ENCODE measurements at places on chromosomes 16 and 17.

DNA sequence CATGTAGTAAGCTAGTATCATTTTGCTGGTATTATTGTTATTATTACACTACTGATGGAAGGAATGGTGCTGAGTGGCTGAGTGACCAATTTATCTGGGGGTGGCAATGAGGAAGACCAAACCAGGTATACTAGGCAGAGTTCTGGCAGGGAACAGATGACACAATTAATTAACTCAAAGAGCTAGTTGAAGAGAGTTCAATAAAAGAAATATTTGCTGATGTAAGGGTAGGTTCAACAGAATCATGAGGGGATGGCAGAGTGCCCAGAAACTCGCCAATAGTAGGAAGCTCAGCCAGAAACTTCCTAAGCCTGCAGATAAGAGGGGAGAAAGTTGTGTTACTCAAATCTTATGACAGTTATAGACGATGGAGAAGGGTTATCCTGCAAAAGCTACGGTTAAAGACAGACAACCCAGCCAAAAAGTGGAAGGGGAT lies 352.5 kb downstream of the KCNJ2 start:
- DNase-seq = no peak

DNA sequence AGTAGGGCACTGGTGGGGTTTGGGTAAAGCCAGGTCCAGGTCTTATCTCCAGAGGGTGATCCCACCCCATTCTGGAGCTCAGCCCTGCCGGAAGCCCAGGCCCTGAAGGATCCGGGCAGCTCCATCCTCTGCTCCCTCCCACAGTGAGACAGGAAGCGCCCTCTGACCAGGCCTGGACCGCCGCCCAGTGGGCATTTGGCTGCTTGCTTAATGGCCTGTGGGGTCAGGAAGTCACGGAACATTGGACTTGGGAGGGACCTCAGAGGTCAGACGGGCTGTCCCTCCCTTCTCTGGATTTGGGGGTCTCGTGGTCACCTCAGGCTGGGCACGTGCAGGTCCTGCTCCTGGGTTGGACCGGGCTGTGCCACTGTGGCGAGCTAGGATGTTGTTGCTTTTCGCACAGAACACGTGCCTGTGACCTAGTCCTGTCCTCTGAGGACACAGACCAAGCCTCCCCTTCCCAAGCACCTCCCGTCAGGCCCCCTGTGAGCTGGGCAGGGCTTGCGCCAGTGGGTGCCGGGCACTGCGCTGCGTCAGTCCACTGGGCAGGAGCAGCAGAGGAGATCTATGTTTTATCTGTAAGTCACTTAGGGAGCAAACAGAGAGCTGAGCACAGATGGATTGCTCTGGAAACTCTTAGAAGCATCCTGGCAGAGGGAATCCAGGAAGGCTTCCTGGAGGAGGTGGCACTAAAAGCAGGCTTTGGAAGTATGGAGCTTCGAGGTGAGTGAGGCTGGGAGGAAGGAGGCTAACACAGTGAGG lies 49.4 kb upstream of the GSE1 start:
- no peak for DNase-seq

- DNase-seq = no peak
Measured at GRCh38 chr17:70716551-70716950, 547.2 kb downstream of the KCNJ2 start.

DNA sequence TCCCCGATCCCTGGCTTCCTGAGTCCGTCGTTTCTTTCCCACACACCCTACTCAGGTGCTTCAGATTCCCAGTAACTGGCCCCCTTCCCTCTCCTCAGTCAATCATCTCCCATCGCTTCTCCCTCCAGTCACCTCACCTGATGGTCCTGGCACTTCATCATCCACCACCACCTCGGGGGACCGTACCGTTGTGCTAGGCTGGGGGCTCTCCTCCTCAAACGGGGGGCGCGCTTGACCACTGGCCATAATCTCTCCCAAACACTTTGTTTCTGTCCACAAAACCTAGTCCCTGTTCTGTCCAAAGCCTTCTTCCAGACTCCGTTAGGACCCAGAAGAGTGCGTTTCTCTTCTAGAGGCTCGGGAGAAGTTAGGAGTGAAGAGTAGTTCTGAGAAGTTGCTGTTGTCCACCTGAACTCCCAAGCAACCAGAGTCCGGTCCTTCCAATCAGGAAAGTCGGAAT lies at the start of gene SPDYE4:
Gene SPDYE4, minus strand, starts transcription at position 410 of the 460 bp plus-strand sequence. Its CDS starts 164 bp downstream, at position 246.
- no peak for DNase-seq

DNA sequence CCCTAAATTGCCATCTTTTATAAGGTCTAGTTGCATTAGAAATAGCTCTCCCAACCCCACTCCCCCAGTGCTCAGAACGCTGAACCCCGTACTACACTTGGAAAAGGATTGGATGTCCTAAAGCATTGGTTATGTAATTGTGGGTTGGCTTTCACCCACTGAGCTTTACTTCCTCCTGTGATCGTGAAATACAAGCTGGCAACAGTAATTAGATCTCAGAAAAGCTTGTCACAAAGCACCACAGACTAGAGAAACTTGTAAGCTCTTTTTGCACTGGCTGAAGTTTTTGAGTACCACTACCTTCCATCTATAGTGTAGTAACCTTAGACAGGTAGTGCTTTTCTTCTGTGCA lies 54.4 kb downstream of the SIAH1 start:
- no peak for DNase-seq

Measured in stimulated activated CD4-positive, alpha-beta T cell treated with anti-CD3 and anti-CD28 coated beads, Interleukin-1b, Interleukin-23, amount 100 ng/mL, for 1 hour (primary cell).